ENCODE measurements at places on chromosomes 5 and 9. TPM values are rescaled to one million over a fixed set of nuclear protein-coding genes. Genes with fewer than 3 reads are reported as not detected.
A peak's percentile ranks its signal among the peaks of the same experiment; 100 is the strongest.

The TRMT10B gene
- 13.8 TPM for total RNA-seq

- H3K27ac ChIP-seq, result no peak overlapping the region
- H3K4me3 ChIP-seq, result no peak overlapping the region
- no peak for DNase-seq
- H3K4me1 ChIP-seq, result peaks cover 51% of the 10 kb centered on the region
- no peaks in the 10 kb centered on the region for H3K27me3 ChIP-seq
Observed at GRCh38 chr5:151248651-151249050, 4.3 kb upstream of the GM2A start.

The ZNF367 gene
- 31.2 TPM for total RNA-seq

GRCh38 chr5:1526681-1527131, 2.9 kb upstream of the LPCAT1 start:
- H3K4me1 ChIP-seq, result peaks cover 10% of the 10 kb centered on the region
- H3K4me3 ChIP-seq, result no peak overlapping the region
- H3K27me3 ChIP-seq, result peaks cover 11% of the 10 kb centered on the region
- no peak overlapping the region for H3K27ac ChIP-seq

The PCDHGB5 gene
- not detected for total RNA-seq

DNA sequence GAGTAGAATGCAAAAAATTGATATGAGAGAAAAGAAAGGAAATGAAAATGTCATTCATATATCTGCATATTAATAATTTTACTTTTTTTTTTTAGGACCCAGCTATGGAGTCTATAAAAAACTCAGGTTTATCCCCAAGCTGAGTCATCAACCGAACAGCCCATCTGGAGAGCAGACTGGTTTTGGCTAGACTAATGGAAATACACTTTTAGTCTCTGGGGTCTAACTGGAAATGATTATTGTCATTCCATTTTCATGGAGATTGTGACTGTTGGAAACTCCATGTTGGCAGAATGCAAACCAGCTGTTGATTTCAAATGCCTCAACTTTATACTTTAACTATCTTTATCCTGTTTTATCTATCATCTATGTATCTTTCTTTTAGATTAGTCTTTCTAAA, 28.7 kb downstream of the ANXA1 start:
- no peaks in the 10 kb centered on the region for H3K36me3 ChIP-seq
- H3K4me3 ChIP-seq, result no peak overlapping the region
- H3K27ac ChIP-seq, result no peak overlapping the region
- peaks cover 2% of the 10 kb centered on the region for H3K27me3 ChIP-seq

The NUP214 gene
- 79.9 TPM for total RNA-seq

The TYRP1 gene
- not detected for total RNA-seq

DNA sequence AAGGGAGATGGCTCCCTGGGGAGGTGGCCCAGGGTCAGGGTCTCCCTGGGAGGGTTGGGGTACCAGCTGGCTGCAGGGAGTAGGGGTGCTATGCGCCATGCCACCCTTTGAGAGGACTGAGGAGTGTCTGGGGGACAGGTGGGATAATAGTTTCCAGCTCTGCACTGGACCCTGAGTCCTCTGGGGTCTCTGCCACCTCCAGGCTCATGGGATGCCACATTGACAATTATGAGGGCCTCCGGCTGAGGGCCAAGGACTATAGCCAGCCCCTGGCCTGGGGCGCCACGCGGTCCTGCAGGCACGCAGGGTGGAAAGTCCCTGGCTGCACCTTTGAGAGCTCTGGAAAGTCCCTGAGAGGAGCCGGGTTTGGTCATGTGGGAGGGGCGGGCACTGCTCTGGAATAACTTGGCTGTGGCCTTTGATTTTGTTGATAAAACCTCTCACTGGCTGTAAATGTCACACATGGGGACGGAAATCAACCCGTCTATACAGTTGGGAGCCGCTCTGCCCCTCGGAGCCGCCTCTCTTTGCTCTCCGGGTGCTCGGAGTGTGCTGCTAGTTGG, 16.0 kb downstream of the TRAF2 start:
- H3K27me3 ChIP-seq, result no peaks in the 10 kb centered on the region
- DNase-seq, result peak; percentile 88
- peaks cover 55% of the 10 kb centered on the region for H3K36me3 ChIP-seq
- peaks cover 43% of the 10 kb centered on the region for H3K4me1 ChIP-seq
- H3K27ac ChIP-seq, result peak overlapping the region; percentile 90
- H3K4me3 ChIP-seq, result peak overlapping the region; percentile 59

DNA sequence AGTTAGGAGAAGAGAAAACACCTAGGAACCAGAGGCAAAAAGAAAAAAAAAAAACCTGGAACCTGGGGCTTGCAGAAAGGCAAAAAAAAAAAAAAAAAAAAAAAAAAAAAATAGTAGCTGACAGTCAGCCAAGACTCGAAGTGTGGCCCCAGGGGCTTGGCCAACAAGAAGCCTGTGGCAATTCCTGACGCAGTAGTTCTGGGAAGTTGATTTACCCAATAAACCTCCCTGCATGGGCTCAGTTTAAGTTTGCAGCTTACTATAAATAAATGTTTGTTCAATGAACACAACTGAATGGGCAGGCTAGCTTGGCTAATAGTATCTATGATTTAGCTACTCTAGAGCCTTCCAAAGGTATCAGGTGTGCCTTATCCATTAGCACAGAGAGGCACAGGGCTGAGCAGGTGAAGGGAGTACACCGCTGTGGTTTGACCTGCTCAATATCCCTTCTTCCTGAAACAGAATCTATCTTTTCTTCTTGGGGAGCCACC, 21.3 kb upstream of the GLRX start:
- DNase-seq, result peak; percentile 27
- H3K36me3 ChIP-seq, result no peaks in the 10 kb centered on the region
- H3K27me3 ChIP-seq, result peaks cover 11% of the 10 kb centered on the region
- H3K4me1 ChIP-seq, result peaks cover 32% of the 10 kb centered on the region
- no peak overlapping the region for H3K27ac ChIP-seq

GRCh38 chr5:73783828-73784227, 157.8 kb downstream of the ARHGEF28 start:
- no peak overlapping the region for H3K4me3 ChIP-seq
- H3K4me1 ChIP-seq, result no peaks in the 10 kb centered on the region
- H3K27me3 ChIP-seq, result peaks cover 8% of the 10 kb centered on the region
- no peak overlapping the region for H3K27ac ChIP-seq
- H3K36me3 ChIP-seq, result no peaks in the 10 kb centered on the region
- no peak for DNase-seq

The ZNF366 gene
- total RNA-seq, result not detected

The PCDHB15 gene
- not detected for total RNA-seq

GRCh38 chr5:137014731-137015130, 484.4 kb downstream of the SPOCK1 start:
- H3K36me3 ChIP-seq, result no peaks in the 10 kb centered on the region
- no peak overlapping the region for H3K4me3 ChIP-seq
- peaks cover 3% of the 10 kb centered on the region for H3K27me3 ChIP-seq
- H3K27ac ChIP-seq, result no peak overlapping the region
- no peak for DNase-seq

DNA sequence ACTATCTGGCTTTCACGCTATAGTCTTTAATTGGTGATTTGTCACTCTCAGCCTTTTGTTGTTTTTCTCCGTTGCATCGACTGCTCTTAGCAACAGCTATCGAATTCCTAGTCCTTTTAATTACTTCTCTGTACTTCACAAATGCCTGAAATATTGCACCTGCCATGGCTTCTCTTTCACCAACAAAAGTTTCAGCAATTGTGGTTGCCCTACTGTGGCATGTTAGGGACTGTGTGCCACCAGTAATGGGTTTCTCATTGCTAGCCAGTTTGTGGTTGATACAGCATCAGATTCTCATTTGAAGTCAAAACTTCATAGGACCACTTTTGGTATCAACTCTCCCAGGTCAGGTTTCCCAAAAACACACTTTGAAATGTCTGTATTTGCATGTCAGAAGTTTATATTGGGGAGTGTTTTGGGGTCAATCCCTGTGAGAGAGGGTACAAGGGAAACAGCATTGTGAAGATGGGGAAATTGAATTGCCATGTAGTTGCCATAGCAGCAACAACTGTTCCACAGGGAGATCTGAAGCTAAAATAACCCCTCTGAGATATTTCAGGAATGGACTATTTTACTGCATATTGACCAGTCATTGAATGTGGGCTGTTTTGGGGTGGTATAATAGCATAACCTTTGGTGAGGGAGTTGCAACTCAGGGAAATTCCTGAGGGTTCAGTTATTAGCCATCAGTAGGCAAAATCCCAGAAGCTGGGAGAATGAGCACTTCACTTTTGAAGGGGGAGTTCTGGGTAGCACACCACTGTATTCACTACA, 99.2 kb downstream of the WDR70 start:
- H3K27ac ChIP-seq, result no peak overlapping the region
- H3K4me3 ChIP-seq, result no peak overlapping the region
- no peaks in the 10 kb centered on the region for H3K4me1 ChIP-seq
- no peaks in the 10 kb centered on the region for H3K27me3 ChIP-seq
- DNase-seq, result no peak
- H3K36me3 ChIP-seq, result peaks cover 60% of the 10 kb centered on the region

GRCh38 chr9:86978413-86978812, 31.1 kb upstream of the GAS1 start:
- no peaks in the 10 kb centered on the region for H3K4me1 ChIP-seq
- no peak overlapping the region for H3K27ac ChIP-seq
- H3K4me3 ChIP-seq, result no peak overlapping the region
- H3K36me3 ChIP-seq, result no peaks in the 10 kb centered on the region
- H3K27me3 ChIP-seq, result peaks cover 13% of the 10 kb centered on the region

The CDH9 gene
- not detected for total RNA-seq

The CDX1 gene
- not detected for total RNA-seq

DNA sequence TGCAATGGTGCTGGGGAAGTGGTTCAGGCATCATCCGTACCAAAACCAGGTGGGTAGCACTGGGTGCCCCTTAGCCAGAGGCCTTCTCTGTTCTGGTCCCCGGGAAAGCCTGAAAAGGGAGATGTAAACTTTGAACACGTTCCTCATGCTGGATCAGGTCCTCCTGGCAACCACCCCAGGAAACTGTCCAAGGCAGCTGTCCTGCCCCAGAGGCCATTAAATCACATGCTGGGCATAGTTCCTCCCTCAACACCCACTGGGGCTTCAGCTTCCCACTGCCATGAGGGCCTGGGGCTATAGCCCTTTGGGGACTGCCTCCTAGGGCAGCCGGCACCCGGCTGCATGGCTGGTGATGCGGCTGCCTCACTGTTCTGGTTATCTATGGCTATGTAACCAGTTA, 228.9 kb upstream of the MVB12B start:
- no peak for DNase-seq
- H3K4me3 ChIP-seq, result no peak overlapping the region
- H3K36me3 ChIP-seq, result no peaks in the 10 kb centered on the region
- H3K4me1 ChIP-seq, result no peaks in the 10 kb centered on the region
- H3K27me3 ChIP-seq, result peaks cover 15% of the 10 kb centered on the region

GRCh38 chr5:9834871-9835770, 205.0 kb upstream of the TAS2R1 start:
- H3K36me3 ChIP-seq, result no peaks in the 10 kb centered on the region
- no peak overlapping the region for H3K27ac ChIP-seq
- H3K27me3 ChIP-seq, result no peaks in the 10 kb centered on the region
- H3K4me1 ChIP-seq, result no peaks in the 10 kb centered on the region

GRCh38 chr5:17330386-17330785, 113.0 kb downstream of the BASP1 start:
- no peaks in the 10 kb centered on the region for H3K36me3 ChIP-seq
- no peak for DNase-seq
- H3K4me3 ChIP-seq, result no peak overlapping the region
- no peak overlapping the region for H3K27ac ChIP-seq
